Ureter (tissue), 1 donor: ENCODE measurements at places on chromosomes 16 and 17. TPM values are rescaled to one million over a fixed set of nuclear protein-coding genes. Genes with fewer than 3 reads are reported as not detected.

GP1BA gene
- not detected for total RNA-seq

DNA sequence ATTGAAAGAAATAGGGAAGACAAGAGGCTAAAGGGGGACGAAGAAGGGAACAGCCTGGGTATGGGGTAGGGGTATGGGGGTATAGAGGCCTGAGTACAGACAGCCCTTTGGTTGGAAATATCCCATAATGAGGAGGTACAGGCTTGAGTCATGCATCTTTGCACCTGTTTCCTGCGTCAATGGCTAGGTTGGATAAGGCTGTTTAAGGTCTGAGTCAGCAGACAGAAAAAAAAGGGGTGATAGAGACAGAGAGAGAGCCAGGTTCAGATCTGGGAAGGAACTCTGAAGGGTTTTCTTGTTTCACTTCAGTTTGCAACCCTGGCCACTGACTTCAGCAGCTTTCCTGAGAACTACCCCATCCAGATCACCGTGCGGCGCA is 8.5 kb downstream of the FNDC8 start:
- no peak for DNase-seq

- DNase-seq, result no peak
Measured at GRCh38 chr16:86984991-86985647, 332.1 kb downstream of the C16orf95 start.

NUDT21 gene
- total RNA-seq, result 128 TPM

IRX5 gene
- total RNA-seq, result 0.42 TPM

GRCh38 chr17:77203436-77203835 is 62.7 kb downstream of the SEC14L1 start:
- DNase-seq, result no peak

GRCh38 chr16:68214726-68215125 is 21.2 kb downstream of the ESRP2 start:
- DNase-seq, result no peak

GRCh38 chr17:6559753-6560215 is 3.4 kb upstream of the PITPNM3 start:
- DNase-seq, result no peak

DNA sequence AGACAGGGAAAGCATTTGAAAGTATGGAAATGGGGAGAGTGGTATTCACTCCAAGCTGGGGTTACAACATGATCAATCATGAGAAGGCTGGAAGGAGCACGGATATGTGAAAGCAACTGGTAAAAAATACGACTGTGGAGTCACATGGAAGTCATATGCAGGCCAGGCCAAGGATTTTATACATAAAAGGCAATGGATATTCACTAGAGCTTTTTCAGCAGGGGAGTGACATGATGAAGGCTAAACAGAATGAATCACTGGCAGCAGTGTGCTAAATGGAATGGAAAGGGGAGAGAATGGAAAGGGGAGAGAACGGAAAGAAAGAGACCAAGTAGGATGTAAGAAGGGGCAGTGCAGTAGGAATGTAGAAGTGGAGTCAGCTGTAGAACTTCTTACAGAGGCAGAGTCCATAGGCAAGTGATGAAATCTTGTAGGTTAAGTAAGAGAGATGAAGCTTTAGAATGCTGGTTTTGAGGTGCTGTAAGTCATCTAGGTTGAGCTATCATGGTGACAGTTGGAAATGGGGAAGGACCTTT is 13.0 kb upstream of the NETO2 start:
- no peak for DNase-seq
